ENCODE measurements at places on chromosomes 6 and 20.

- H3K27me3 ChIP-seq: no peaks in the 10 kb centered on the region
- peak overlapping the region; percentile 56 for H3K4me3 ChIP-seq
- peak overlapping the region; percentile 14 for H3K27ac ChIP-seq
- H3K36me3 ChIP-seq: peaks cover 31% of the 10 kb centered on the region
- peaks cover 41% of the 10 kb centered on the region for H3K4me1 ChIP-seq
- DNase-seq: no peak
Measured at GRCh38 chr20:36647196-36648121, 1.5 kb upstream of the SLA2 start.

- no peak for DNase-seq
- no peaks in the 10 kb centered on the region for H3K36me3 ChIP-seq
- H3K4me3 ChIP-seq: no peak overlapping the region
- no peaks in the 10 kb centered on the region for H3K4me1 ChIP-seq
- H3K27me3 ChIP-seq: no peaks in the 10 kb centered on the region
Measured at GRCh38 chr6:112579601-112580000, 232.5 kb downstream of the RFPL4B start.

DNA sequence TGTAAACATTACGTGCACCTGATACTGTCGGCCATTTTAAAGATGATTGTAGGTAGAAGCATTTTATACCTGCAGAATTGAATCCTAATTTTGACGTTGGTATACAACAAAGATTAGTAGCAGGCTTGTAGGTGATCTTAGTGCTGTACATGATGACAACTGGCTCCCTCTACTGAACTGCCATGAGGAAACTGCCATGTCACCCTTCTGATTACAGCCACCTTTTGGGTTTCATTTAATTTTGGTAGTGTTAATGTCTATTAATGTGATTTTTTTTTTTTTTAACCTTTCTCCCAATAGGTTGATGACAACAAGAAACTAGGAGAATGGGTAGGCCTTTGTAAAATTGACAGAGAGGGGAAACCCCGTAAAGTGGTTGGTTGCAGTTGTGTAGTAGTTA lies 2.3 kb downstream of the RPS12 start:
- peaks cover 62% of the 10 kb centered on the region for H3K36me3 ChIP-seq
- DNase-seq: no peak
- peaks cover 1% of the 10 kb centered on the region for H3K27me3 ChIP-seq

DNA sequence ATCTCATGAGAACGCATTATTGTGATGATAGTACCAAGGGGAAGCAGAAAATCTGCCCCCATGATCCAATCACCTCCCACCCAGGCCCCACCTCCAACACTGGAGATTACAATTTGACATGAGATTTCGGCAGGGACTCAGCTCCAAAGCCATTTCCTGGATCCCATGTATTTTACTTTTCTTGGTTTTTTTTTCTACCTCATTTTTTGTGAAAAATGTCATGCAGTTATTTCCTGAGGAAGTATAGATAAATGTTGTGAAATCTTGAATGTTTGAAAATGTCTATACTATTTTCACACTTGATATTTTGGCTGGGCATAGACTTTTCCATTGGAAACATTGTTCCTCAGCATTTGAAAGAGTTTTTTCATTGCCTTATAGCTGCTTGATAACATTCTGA lies 9.1 kb upstream of the BRPF3 start:
- H3K4me3 ChIP-seq: no peak overlapping the region
- H3K4me1 ChIP-seq: no peaks in the 10 kb centered on the region
- H3K27me3 ChIP-seq: peaks cover 7% of the 10 kb centered on the region
- no peak for DNase-seq
- H3K36me3 ChIP-seq: no peaks in the 10 kb centered on the region

DNA sequence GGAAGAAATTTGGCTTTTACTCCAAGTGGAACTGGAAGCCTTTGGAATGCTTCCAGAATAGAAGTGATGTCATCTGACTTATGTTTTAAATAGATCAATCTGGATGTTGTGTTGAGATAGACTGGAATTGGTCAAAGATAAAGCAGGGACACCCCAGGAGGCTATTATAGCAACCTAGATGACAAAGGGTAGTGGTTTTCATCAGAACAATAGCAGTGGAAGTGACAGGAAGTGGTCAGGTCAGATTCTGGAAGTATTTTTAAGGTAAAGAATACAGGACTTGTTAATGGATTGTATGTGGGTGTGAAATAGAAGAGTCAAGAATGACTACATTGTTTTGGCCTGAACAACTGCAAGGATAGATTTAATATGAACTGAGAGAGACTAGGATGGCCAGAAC lies 191.4 kb downstream of the ADGRB3 start:
- no peaks in the 10 kb centered on the region for H3K27me3 ChIP-seq
- no peak for DNase-seq
- no peaks in the 10 kb centered on the region for H3K36me3 ChIP-seq
- no peak overlapping the region for H3K4me3 ChIP-seq

- H3K36me3 ChIP-seq: no peaks in the 10 kb centered on the region
- no peaks in the 10 kb centered on the region for H3K27me3 ChIP-seq
- H3K4me3 ChIP-seq: no peak overlapping the region
- no peak for DNase-seq
- no peak overlapping the region for H3K27ac ChIP-seq
- H3K4me1 ChIP-seq: no peaks in the 10 kb centered on the region
Measured at GRCh38 chr6:114407426-114408035, 64.7 kb upstream of the HS3ST5 start.

DNA sequence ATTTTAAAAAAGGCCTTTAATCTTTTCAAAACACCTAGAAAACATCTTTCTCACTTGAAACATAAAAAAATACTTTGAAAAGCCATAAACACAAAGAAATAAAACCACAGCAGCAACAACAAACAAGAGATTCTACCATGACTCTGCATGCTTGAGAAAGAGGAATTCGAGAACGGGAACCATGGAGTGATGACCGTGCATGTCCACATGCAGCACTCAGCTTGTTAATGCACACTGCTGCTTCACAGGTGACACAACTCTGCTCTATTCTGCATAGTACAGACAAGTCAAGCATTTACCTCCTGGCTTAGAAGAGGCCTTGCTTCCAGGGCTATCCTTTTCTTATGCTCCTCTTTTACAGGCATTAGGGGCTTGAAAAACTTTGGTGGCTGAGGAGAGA lies 64.9 kb upstream of the NUP153 start:
- H3K27ac ChIP-seq: no peak overlapping the region
- H3K4me1 ChIP-seq: no peaks in the 10 kb centered on the region
- no peaks in the 10 kb centered on the region for H3K36me3 ChIP-seq
- no peak for DNase-seq
- H3K4me3 ChIP-seq: no peak overlapping the region

GRCh38 chr20:1331801-1332453 lies 3.0 kb upstream of the SDCBP2 start:
- H3K27me3 ChIP-seq: no peaks in the 10 kb centered on the region
- H3K36me3 ChIP-seq: peaks cover 50% of the 10 kb centered on the region
- no peak for DNase-seq
- no peak overlapping the region for H3K4me3 ChIP-seq
- peak overlapping the region; percentile 4 for H3K27ac ChIP-seq

- DNase-seq: no peak
- peaks cover 6% of the 10 kb centered on the region for H3K4me1 ChIP-seq
- no peaks in the 10 kb centered on the region for H3K27me3 ChIP-seq
Measured at GRCh38 chr20:35017099-35017835, 61.6 kb downstream of the MYH7B start.

DNA sequence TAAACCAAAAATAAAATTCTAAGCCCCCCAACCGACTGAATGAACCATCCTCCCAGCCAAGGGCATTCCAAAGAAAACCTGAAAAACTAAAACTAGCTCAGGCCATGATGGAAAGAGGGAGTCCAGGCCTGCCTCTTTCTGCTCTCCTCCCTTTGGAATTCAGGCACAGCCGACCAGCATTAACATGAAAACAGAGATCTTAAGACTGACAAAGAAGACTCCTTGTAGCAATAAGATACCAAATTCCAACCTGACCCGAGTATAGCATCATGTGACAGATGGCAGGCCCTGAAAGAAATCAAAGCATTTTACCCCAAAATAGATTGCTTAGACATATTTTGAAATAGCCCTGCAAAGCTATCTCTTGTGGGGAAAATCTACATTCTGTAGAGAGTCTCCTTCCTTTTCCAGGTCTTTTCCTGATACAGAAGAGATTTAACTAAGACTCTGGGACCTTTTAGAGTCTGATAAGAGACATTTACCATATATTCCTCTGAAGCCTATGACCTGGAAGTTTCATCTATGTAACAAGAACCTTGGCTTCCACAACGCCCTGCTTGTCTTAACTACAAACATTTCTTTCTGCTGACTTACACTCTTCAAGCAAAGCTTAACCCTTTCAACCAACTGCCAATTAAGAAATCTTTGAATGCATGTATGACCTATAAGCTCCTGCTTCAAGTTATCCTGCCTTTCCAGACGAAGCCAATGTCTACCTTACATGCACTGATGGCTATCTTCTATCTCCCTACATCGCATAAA lies 22.2 kb upstream of the TXLNB start:
- no peak overlapping the region for H3K4me3 ChIP-seq
- peaks cover 8% of the 10 kb centered on the region for H3K36me3 ChIP-seq
- H3K27ac ChIP-seq: no peak overlapping the region
- H3K4me1 ChIP-seq: peaks cover 16% of the 10 kb centered on the region
- no peak for DNase-seq

- no peak for DNase-seq
- H3K27ac ChIP-seq: no peak overlapping the region
- H3K27me3 ChIP-seq: no peaks in the 10 kb centered on the region
- H3K36me3 ChIP-seq: no peaks in the 10 kb centered on the region
- H3K4me3 ChIP-seq: no peak overlapping the region
Measured at GRCh38 chr20:42634156-42634555, 555.5 kb downstream of the PTPRT start.

DNA sequence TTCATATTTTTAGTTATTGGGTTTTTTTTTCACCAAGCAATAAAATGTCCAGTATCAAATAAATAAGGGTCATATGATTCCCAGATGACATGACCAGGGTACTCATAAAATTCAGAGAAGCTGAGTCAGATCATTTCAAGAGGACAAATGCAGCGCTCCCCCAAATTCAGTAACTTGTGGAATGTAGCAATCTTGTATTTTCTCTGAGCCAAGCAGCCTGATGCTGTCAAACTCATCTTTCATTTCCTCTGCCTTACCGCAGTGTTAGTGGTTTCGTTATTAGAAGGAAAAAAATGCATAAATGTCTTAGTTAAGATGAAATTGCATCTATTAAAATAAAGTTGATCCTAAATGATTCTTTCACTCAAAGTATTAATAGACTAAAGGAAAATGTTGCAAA lies 57.8 kb upstream of the EDN1 start:
- no peaks in the 10 kb centered on the region for H3K36me3 ChIP-seq
- H3K27ac ChIP-seq: no peak overlapping the region
- peaks cover under 1% of the 10 kb centered on the region for H3K27me3 ChIP-seq

GRCh38 chr6:1686117-1687098 lies 76.7 kb downstream of the FOXC1 start:
- H3K36me3 ChIP-seq: no peaks in the 10 kb centered on the region
- no peak overlapping the region for H3K4me3 ChIP-seq
- no peak for DNase-seq
- H3K27me3 ChIP-seq: no peaks in the 10 kb centered on the region

GRCh38 chr20:36629719-36630681 lies 16.0 kb downstream of the SLA2 start:
- peaks cover 25% of the 10 kb centered on the region for H3K4me1 ChIP-seq
- peak overlapping the region; percentile 92 for H3K27ac ChIP-seq
- H3K4me3 ChIP-seq: peak overlapping the region; percentile 60
- H3K36me3 ChIP-seq: peaks cover 75% of the 10 kb centered on the region

- no peak for DNase-seq
- peak overlapping the region; percentile 11 for H3K27ac ChIP-seq
- peaks cover 2% of the 10 kb centered on the region for H3K36me3 ChIP-seq
- H3K27me3 ChIP-seq: no peaks in the 10 kb centered on the region
- no peak overlapping the region for H3K4me3 ChIP-seq
Measured at GRCh38 chr20:859751-860231, 26.3 kb downstream of the FAM110A start.

- H3K4me1 ChIP-seq: no peaks in the 10 kb centered on the region
- DNase-seq: no peak
- H3K27me3 ChIP-seq: peaks cover 4% of the 10 kb centered on the region
- no peak overlapping the region for H3K4me3 ChIP-seq
- H3K27ac ChIP-seq: no peak overlapping the region
Measured at GRCh38 chr6:170125456-170126300, 165.2 kb downstream of the DLL1 start.

- no peak overlapping the region for H3K27ac ChIP-seq
- no peak overlapping the region for H3K4me3 ChIP-seq
Measured at GRCh38 chr6:83998021-83998584, 35.5 kb upstream of the MRAP2 start.

DNA sequence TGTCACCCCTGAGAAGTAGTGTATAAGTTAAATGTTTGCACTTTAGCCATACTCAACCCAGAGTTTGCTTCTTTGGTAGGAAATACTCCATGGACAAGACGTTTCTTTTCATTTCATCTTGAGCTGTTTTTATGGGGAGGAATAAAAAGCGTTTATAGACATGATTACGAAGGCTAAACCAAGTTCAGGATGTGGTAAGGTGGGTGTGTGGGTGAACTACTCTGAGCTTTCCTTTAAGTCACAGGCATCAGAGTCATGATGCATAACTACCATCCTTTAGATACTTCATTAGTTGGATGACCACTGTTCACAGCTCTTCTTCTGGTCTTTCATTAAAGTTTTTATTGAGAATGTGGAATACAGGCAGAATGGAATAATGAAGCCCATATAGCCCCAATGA lies 48.9 kb downstream of the EBF4 start:
- H3K27me3 ChIP-seq: peaks cover 14% of the 10 kb centered on the region
- H3K4me3 ChIP-seq: peak overlapping the region; percentile 28
- H3K27ac ChIP-seq: peak overlapping the region; percentile 73
- DNase-seq: no peak
- H3K4me1 ChIP-seq: peaks cover 27% of the 10 kb centered on the region
- H3K36me3 ChIP-seq: no peaks in the 10 kb centered on the region

DNA sequence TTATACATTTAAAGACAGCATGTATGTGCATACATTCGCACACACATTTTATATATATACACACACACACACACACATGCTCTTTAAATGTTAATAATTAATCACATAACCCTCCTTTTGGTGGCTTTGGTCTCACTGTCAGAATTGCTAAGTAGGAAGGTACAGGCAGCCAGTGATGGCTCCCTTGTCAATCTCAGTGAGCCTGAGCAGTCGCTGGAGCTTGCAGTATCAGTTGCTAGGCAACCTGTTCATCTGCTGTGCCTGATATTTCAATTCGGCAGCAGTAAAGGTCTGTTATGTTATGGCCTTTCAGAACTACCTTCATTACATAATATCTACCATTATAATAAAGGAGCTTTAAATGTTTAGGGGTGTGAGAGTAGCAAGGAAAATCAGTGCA lies 374.3 kb downstream of the LMBRD1 start:
- no peaks in the 10 kb centered on the region for H3K36me3 ChIP-seq
- H3K4me1 ChIP-seq: no peaks in the 10 kb centered on the region
- no peak for DNase-seq
- H3K4me3 ChIP-seq: no peak overlapping the region

DNA sequence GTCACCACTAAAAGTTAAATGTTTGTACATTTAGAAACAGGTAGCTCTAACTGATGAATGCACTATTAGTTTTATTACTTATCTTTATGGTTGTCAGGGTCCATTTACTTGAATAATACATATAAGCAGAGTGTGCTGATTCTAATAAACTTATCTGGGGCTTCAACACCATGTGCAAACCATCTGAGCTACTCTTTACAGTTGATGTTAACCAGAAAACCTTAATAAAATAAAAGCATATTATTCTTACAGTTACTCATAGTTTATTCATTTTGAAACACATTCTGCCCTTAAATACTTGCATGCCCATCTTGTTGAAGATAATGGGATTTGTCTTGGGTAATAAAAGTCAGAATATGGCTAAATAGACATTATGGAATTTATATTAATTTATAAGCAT lies 1042.2 kb downstream of the EPHA7 start:
- H3K4me3 ChIP-seq: no peak overlapping the region
- no peak for DNase-seq

- H3K4me3 ChIP-seq: peak overlapping the region; percentile 66
- H3K27me3 ChIP-seq: peaks cover 77% of the 10 kb centered on the region
- H3K36me3 ChIP-seq: peaks cover 6% of the 10 kb centered on the region
- no peak for DNase-seq
Measured at GRCh38 chr6:27558028-27558724, 85.3 kb upstream of the ZNF184 start.
